ENCODE measurements at places on chromosomes 5 and 9. TPM values are rescaled to one million over a fixed set of nuclear protein-coding genes. Genes with fewer than 3 reads are reported as not detected.

Gene DELE1
- 94.4 TPM for total RNA-seq

Gene TMEM232
- 1.4 TPM for total RNA-seq

Gene ZNF484
- 4.3 TPM for total RNA-seq

Gene ACSL6
- total RNA-seq: 3.4 TPM

Gene SPATA31E1
- total RNA-seq: not detected

Gene SH3GL2
- 0.51 TPM for total RNA-seq

Gene C1QTNF3
- 0.60 TPM for total RNA-seq

DNA sequence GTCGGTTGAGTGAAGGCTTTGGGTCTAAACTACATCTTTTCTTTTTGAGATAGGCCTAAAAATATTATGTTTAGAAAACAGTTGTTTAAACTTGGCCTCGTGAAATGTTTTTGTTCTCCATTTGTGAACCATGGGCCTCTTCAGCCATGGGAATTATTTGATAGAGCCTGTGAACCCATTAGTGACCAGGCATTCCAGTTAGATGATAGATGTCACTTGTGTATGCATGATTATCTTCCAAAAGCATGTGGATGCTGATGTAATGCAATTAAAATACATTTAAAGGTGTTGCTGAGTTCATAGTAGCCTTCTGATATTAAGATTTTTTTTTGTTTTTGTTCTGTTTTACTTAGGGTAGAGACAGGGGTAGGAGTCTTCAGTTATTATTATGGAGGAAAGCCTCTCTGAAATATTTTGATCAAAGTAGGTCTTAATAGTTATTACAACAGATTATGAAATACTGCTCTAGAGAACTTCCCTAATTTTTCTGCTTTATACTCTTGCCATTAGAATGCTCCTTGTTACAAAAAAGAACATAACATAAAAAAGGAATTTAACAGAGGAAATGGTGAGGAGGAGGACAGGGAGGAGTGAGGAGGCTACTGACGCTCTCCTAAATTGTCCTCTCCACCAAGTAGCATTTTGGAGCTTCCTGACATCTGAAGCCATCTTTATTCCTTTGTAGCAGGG, 32.9 kb downstream of the CPEB4 start:
- no peak for DNase-seq

DNA sequence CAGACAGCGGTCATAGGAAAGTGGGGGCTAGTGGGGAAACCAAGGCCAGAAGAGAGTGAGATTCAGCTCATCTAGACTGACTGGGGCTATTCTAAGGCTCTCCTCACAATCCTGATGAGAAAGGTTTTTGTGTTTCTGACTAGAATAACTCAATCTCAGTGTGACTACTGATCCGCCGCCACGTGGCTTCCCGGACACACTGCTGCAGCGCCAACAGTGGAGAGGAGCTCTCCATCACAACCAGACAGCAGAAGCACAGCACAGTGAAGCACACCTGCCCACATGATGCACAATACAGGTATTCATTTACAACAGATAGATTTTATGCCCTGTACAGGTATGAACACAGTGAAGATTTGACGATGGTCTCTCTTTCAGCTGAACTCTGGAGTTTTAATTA, 25.4 kb downstream of the NREP start:
- DNase-seq: no peak

GRCh38 chr5:83718936-83719495, 1.6 kb downstream of the HAPLN1 start:
- DNase-seq: no peak

- DNase-seq: no peak
Measured at GRCh38 chr5:5421149-5421960, 1.1 kb upstream of the ICE1 start.

DNA sequence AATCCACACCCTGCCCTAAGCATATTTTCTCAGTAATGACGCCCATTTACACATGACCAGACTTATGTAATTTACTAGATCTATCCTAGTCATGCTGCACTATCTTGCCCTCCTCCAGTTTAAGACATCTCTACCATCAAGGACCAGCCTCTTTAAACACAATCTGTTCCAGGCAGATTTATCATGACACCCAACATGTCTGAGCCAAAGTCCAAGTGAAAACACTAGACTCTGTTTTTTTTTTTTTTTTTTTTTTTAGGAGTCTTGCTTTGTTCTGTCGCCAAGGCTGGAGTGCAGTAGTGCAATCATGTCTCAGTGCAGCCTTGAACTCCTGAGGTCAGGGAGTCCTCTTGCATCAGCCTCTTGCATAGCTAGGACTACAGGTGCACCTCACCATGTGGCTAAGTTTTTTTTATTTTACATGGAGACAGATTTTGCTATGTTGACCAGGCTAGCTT, 354.6 kb downstream of the ARRDC3 start:
- DNase-seq: no peak

GRCh38 chr5:56412601-56413379, 179.7 kb upstream of the ANKRD55 start:
- DNase-seq: peak; percentile 78

- DNase-seq: no peak
Measured at GRCh38 chr9:112753725-112754124, 3.2 kb downstream of the SNX30 start.

DNA sequence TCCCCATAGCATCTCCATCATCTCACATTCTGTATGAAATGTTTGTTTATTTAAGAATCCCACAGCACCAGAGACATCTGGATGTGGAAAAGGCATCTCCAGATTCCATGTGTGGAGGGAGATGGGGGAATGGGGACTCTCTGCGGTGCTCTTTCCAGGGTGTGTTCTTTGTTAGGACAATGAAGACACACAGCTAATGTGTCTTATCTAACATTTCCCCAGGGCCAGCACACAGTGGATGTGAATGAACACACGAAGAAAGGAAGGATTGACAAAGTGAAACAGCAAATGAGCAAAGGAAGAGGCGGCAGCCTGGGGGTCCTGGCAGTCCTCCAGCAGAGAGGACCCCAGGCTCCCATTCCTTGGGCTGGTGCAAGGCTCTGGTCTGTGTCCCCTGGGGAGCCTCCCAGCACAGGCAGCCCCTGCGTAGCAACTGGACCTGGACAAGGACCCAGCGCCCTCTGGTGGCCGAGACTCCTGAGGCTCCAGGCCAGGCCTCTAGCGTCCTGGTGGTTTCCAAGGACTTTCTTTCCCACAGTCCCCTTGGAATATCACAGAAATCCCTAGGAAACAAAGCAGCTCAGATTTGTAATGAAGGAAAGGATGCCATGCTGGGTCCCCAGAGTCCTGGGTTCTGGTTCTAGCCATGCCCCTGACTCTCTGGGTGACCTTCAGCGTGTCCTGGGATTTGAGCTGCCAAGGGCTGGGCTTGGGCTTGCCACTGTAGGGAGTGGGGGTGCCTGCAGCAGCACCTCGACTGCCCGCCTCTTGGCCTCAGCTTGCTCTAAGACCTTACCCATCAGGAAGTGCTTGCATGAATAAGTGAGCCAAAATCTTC, 3.5 kb upstream of the PDLIM7 start:
- peak; percentile 96 for DNase-seq

GRCh38 chr5:158032246-158032645, 173.3 kb upstream of the CLINT1 start:
- no peak for DNase-seq

DNA sequence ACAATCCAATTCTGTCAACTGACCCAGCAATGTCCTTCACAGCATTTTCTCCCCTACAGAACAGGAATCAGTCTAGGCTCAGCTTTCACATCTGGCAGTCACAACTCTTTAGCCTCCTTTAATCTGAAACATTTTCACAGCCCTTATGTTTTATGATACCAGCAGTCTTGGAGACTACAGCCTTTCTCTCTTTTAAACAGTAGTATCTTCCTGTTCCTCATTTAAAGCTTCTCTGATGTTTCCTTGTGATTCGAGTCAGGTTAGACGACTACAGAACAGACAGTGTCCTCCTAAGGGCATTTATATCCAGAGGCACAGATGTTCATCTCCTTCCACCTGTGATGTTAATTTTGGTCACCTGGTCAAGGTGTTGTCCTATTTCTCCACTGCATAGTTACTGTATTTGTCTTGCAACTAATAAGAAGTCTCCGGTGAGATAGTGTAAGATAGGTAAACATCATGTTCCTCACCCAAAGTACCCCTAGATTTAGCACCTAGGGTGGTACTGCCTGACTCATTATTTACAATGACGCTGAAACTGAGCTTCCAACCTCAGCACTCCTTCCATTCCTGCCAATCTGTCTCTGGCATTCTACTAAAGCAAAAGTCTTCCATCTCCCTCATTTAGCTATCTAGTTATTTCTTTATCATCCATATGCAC, 20.7 kb downstream of the TTC39B start:
- no peak for DNase-seq

GRCh38 chr5:134758176-134758503, 439 bp upstream of the DDX46 start:
- no peak for DNase-seq

DNA sequence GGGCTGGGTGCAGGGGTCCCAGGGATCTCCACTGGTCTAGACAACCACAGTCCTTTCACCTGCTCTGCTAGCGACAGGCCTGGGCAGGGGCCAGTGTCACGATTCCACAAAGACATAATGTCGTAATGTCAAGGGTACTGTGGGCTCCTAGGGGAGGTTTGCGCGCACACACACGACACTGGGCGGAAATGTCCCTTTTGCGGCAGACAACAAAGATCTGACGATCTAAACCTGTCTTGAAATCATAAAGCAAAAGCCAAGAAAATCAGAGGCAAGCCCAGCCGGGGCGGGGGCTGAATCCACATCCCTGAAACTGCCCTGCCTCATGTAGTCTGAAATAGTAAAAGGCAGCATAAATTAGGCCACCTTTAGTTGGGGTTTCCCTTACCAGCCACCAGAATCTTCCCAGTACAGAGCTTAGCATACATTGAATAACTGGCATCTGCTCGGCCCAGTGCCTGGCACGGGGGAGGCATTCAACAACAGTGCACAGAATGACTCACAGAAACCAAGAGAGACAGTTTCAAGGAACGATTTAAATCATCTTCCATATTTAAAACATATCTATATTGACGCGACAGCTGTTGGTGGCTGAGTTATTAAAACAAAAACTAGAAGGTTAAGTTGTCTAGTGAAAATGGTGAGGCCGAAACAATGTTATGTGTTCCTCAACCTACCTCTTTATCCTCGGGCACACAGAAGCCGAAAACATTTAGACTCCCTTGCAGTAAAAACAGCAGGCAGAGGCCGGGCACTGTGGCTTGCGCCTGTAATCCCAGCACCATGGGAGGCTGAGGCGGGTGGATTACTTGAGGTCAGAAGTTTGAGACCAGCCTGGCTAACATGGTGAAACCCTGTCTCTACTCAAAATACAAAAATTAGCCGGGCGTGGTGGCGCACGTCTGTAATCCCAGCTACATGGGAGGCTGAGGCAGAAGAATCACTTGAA, 151.0 kb downstream of the MYO10 start:
- no peak for DNase-seq

DNA sequence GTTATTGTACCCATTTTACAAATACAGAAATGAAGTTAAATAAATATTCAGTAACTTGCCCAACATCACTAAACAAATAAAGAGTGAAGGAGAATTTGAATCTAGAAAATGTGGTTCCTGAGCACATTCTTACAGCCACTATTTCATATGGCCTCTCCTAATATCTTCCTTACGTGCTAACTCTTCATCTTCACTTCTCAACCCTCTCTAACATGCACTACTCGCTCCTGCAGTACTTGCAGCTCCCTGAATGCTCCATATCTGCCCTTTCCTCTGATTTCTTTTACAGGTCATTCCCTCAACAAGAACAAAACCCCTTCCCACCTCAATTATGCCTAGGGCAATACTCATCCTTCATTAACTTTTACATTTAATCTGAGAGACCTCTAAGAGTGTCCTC, 711.5 kb downstream of the CETN3 start:
- DNase-seq: no peak

GRCh38 chr9:109121232-109121796, 1.6 kb upstream of the TMEM245 start:
- no peak for DNase-seq

- DNase-seq: no peak
Measured at GRCh38 chr5:171593976-171594375, 174.5 kb downstream of the FGF18 start.

GRCh38 chr5:150142185-150142958, 13.3 kb downstream of the PDGFRB start:
- no peak for DNase-seq

GRCh38 chr5:14327624-14328023, 184.5 kb downstream of the TRIO start:
- no peak for DNase-seq

GRCh38 chr5:160011471-160011870, 2.5 kb downstream of the TTC1 start:
- DNase-seq: no peak

DNA sequence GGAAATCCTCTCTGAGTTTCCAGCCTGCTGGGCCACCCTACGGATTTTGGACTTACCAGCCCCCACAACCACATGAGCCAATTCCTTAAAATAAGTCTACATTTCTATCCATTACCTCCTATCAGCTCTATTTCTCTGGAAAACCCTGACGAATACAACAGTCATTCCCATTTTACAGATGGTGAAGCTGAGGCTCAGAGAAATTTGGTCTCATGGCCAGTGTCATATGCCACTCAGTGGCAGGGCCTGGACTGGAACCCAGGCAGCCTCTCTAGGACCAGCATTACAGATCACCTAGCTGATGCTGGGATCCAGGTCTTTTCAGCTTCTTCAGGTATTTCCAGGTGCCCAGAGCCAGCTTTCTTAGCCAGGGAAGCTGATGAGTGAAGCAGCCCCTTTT, 45.0 kb upstream of the SH3PXD2B start:
- DNase-seq: no peak
